ENCODE measurements at places on chromosomes 3 and 15.

GRCh38 chr3:128335621-128336296 is 130.9 kb downstream of the DNAJB8 start:
- no peak for DNase-seq

DNA sequence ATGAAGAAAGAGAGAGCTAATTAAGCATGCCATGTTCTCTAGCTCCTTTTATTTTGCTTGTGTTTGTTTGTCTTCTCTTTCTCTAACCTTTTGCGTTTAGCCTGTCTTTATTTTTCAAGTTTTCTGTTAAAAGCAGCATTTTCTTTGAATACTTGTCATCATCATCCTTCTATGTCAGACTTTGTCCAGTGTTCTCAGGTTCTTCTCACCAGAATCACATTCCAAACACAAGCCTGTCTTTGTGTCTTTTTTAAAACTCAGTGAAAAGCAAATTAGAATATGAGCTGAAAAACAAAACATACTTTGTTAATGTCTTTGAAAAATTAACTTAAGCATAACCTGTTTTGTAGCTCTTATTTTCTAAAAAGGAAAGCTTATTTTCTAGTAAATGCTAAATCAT is 62.4 kb downstream of the LEKR1 start:
- DNase-seq = no peak

GRCh38 chr3:49668414-49668797 is 5.7 kb upstream of the APEH start:
- peak; percentile 11 for DNase-seq

GRCh38 chr3:196821806-196822355 is 45.8 kb upstream of the SENP5 start:
- no peak for DNase-seq

GRCh38 chr15:99566157-99566897 is 543 bp downstream of the MEF2A start:
- DNase-seq = peak; percentile 74

DNA sequence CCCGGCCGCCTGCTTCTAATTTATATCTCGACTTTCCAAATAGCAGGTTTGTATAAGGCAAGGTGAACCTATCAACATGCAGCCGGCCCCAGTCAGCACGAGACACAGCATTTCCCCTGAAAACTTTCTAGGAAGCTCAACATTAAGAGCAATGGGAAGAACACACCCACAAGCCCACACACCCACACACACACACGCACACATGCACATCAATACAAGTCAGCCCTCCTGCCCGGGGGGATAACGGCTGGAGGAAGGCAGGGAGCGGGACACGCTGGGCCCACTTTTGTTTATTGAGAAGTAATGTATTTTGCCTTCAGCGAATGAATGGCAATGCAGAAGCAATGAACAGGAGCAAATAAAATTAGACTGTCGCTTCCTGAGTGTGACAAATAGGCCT is 83.5 kb downstream of the PCSK6 start:
- no peak for DNase-seq

DNA sequence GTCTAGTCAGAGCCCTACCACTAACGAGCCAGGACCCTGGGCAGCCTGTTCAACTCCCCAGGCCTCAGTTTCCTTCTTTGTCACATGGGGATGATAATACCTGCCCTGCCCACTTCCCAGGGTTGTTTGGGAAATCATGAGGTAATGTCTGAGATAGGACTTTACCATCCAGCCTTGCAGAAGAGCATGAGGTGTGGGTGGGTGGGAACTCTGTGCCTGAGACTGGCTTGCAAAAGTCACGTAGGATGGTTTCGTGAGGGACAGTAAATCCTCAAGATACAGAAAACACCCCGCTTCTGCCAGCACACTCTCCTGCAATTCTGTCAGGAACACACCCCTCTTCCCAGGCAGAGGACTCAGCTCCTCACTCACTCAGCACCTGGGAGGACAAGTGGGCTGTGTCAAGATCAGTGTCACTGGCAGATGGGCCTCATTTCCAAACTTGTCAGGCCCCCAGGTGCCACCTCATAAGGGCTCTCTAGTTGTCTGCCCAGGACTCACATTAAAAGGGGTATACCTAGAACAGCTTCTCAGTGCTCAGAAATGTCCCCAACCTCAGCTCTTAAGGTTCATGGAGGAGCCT is 58.4 kb downstream of the DAPK2 start:
- DNase-seq = peak; percentile 74

DNA sequence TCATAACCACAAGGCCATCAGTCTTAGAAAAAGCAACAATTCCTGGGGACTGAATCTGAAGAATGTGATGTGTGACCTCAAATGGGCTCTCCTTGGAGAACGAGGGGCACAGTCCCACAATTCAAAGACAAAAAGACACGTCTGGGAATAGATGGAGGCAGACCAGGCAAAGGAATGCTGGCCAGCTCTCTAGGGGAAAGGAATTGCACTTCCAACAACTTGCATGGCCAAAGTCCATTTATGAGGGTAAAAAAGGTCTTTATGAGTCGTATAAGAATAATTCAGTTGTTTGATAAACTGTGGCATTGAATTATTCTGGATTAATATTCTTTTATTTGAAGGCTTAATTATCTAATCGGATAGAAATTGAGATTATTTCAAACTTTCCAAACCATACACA is 180.5 kb upstream of the FEZF2 start:
- no peak for DNase-seq

GRCh38 chr3:168070919-168071318 is 24.8 kb downstream of the GOLIM4 start:
- no peak for DNase-seq

GRCh38 chr3:40737343-40737742 is 212.6 kb downstream of the ZNF621 start:
- no peak for DNase-seq

DNA sequence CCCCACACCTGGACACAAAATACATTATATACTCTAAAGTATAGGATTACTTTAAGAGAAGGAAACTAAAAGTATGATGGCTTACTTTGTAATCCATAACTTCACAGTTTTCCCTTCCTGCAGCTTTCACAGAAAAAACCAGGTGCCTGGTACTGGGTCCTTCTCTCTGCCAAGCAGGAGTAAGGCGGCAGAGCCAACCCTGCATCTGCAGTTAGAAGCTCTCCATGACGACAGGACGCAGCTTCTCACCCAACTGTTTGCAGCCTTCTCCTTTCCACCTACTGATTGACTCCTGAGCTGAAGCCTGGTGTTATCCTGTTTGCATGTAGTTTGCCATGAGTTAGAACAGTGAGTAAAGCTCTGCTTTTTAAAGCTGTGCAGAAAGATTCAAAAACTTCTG is 6.7 kb downstream of the MRAS start:
- DNase-seq = no peak

DNA sequence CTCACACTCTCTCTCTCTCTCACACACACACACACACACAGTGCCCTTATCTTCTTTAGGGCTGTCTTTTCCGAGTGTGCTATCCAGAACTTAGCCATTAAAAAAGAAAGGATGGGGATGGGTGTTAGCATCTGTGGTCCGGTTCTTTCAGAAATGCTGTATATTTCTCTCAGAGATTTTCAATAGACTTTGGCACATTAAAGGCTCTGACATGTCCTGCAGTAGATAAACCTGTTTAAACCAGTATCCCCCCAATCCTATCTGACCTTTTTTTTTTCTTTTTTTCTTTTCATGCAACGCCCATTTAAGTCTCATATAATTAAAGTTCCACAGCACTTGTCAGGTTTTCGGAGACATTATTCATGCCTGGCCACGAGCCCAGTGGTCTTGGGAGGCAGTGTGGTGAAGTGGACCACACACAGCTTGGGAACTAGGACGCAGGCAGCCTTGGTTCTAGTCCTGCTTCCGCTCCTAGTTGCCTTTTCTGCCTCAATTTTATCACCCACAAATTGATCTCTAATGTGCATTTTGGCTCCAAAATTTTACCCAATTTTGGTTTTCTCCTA is 13.3 kb downstream of the CAV3 start:
- no peak for DNase-seq

GRCh38 chr3:181568248-181568647 is 143.5 kb upstream of the SOX2 start:
- DNase-seq = no peak

- peak; percentile 30 for DNase-seq
These were observed 33.7 kb upstream of the TMC3 start for GRCh38 chr15:81407718-81408117.

DNA sequence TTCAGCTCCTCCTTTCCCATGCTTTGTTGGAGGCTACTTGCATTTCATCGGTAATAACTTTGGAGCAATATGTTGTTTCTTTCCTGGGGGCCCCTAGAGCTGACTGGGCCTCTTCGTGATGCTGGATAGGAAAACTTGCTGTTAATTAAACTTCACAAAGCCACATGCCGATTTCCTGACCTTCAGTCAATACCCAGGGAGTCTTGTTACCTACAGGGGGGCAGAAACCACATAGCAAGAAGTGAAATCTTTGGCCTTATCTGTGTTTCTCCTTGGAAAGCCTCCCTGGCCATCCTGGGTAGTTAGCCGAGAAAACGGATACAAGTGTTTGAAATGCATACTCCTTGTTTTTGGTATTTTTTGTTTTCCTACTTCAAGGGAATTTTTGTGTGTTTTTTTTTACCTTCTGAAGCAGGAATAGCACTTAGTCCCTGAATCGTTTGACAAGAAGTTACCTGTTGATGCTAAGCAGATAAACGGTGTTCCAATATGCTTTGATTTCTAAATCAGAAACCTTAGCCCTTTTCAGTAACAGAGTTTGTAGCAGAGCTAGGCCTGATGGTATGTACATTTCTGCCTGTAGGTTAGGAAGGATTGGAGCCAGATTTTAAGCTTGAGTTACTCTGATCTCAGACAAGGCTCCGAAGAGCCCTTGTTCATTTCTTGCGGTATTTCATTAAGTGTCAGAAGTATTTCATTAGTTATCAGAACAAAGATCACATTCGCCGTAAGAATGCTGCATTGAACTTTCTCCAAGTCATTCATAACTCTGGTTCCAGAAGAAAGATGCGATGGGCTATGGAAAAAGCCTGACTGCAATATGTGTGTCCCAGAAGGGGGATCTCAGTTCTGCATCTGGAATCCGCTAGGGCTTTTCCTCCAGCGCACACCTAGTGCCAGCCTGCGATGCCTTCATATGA is 111.5 kb downstream of the THSD4 start:
- no peak for DNase-seq

DNA sequence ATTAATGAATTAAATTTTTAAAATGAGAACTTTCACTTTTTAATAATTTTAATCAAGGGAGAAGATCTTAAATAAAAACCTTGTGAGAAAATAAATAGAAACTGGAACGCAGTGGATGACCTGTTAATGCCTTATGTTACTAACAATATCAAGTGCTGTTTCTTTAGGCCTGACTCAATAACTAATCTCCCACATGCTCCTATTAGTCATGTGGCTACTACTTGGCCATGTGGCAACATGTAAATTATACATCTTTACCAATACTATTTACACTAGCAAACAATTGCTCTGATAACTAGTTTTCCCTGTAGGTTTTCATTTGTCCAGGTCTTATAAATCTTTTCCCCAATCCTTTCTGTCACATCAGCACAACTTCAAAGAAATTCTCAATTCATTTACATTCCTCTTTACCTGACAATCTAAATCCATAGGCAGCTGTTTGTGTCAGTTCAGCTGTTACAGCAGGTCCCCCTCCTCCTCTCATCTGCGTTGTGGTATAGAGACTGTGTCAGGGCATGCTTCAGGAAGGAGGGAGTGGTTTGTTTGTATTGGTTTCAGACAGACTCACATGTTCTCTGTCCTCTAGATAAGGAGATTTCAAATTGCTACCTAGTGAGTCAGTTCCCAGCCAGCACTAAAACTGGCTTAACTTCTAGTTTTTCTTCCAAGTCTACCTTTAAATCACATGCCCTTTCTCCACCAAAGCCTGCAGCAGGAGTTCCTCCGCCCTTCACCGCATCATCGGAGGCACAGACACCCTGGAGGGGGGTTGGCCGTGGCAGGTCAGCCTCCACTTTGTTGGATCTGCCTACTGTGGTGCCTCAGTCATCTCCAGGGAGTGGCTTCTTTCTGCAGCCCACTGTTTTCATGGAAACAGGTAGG is 11.3 kb upstream of the C3orf52 start:
- no peak for DNase-seq

- DNase-seq = no peak
These were observed 26.0 kb upstream of the MRPS22 start for GRCh38 chr3:139317660-139318430.

GRCh38 chr3:119579366-119580066 is at the start of gene ADPRH:
ADPRH (plus strand) TSS chr3:119579492; CDS start chr3:119582170, 2,678 bp downstream.
- DNase-seq = peak; percentile 90

- DNase-seq = no peak
These were observed 234.6 kb downstream of the NAALADL2 start for GRCh38 chr3:175093748-175094147.

DNA sequence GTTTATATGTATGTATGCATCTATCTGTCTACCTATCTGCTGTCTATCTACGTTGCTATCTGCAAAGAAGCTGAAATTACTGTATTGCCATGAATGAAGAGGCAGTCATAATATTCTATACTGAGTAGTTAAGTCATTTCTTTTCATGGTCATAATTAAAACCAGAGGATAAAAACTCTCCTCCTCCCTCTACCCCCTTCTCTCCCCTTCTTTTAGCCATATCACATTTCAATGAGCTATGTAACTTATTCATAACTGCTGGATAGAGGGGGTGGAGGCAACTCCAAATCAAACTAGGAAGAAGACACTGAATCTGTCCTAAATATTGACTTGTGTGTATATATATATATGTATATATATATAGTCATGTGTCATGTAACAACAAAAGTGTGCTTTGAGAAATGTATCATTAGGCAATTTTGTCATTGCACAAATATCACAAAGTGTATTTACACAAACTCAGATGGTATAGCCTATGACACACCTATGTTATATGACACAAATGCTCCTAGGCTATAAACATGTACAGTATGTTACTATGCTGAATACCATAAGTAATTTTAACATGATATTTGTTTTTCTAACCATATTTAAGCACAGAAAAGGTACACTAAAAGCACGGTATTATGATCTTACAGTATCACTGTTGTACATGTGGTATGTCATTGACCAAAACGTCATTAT is 229.7 kb upstream of the KCNMB2 start:
- DNase-seq = no peak

- DNase-seq = no peak
These were observed 290.6 kb downstream of the SATB1 start for GRCh38 chr3:18134386-18135059.

DNA sequence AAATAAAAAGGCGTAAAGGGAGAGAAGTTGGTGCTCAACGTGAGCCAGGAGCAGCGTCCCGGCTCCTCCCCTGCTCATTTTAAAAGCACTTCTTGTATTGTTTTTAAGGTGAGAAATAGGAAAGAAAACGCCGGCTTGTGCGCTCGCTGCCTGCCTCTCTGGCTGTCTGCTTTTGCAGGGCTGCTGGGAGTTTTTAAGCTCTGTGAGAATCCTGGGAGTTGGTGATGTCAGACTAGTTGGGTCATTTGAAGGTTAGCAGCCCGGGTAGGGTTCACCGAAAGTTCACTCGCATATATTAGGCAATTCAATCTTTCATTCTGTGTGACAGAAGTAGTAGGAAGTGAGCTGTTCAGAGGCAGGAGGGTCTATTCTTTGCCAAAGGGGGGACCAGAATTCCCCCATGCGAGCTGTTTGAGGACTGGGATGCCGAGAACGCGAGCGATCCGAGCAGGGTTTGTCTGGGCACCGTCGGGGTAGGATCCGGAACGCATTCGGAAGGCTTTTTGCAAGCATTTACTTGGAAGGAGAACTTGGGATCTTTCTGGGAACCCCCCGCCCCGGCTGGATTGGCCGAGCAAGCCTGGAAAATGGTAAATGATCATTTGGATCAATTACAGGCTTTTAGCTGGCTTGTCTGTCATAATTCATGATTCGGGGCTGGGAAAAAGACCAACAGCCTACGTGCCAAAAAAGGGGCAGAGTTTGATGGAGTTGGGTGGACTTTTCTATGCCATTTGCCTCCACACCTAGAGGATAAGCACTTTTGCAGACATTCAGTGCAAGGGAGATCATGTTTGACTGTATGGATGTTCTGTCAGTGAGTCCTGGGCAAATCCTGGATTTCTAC is at the start of gene RARB:
Gene RARB, plus strand, starts transcription at position 322 of the 847 bp plus-strand sequence. Its CDS starts 469 bp downstream, at position 791.
- peak; percentile 87 for DNase-seq

- no peak for DNase-seq
These were observed 82.0 kb upstream of the WNT5A start for GRCh38 chr3:55569033-55569599.

Data from right cardiac atrium (tissue), 5 donors.